ENCODE measurements at places on chromosomes 16 and 17.

DNA sequence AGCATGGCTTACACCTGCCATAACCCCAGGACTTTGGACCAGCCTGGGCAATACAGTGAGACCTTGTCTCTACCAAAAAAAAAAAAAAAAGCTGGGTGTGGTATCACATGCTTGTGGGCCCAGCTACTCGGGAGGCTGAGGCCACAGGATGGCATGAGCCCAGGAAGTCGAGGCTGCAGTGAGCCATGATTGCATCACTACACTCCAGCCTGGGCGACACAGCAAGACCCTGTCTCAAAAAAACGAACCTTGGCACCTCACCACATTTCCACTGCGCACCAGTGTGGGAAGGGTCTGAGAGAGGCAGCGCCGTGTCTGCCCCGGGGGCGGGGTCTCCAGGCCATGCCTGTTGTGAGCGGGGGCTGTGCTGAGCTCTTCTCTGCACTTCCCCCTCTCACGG is 6.3 kb downstream of the ACSF3 start:
- no peak for DNase-seq

GRCh38 chr16:69073181-69073702 is 32.2 kb upstream of the HAS3 start:
- DNase-seq = no peak

GRCh38 chr17:82317394-82318168 is at the start of gene CD7:
Gene CD7 (minus strand): TSS chr17:82317608. CDS start chr17:82317495, 113 bp downstream.
- DNase-seq = peak; percentile 62

DNA sequence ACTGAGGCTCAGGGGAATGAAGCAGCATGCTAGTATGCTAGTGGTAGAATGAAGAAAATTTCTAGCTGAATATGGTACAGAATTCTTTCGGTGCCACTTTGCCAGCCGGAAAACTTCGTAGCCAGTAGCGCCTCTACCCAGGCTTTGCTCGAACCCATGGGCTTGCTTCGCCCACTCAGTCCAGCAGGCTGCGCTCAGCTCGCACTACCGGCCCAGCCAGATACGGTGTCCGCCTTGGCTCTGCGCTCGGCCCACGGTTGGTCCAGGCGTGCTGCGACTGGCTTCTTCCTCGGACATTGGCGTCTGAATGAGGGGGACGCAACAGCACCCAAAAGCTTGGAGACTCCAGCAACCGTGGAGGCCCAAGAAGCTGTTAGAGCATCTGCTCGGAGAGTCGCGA is 372.5 kb upstream of the CDH8 start:
- no peak for DNase-seq

- DNase-seq = no peak
Observed at GRCh38 chr16:10668322-10669045, 26.2 kb downstream of the TEKT5 start.

GRCh38 chr16:46976550-46976949 is 3.1 kb upstream of the DNAJA2 start:
- no peak for DNase-seq

GRCh38 chr17:76881966-76882365 is 13.8 kb downstream of the MGAT5B start:
- DNase-seq = no peak

- DNase-seq = no peak
Observed at GRCh38 chr17:74682028-74682427, 30.7 kb downstream of the CD300LF start.

DNA sequence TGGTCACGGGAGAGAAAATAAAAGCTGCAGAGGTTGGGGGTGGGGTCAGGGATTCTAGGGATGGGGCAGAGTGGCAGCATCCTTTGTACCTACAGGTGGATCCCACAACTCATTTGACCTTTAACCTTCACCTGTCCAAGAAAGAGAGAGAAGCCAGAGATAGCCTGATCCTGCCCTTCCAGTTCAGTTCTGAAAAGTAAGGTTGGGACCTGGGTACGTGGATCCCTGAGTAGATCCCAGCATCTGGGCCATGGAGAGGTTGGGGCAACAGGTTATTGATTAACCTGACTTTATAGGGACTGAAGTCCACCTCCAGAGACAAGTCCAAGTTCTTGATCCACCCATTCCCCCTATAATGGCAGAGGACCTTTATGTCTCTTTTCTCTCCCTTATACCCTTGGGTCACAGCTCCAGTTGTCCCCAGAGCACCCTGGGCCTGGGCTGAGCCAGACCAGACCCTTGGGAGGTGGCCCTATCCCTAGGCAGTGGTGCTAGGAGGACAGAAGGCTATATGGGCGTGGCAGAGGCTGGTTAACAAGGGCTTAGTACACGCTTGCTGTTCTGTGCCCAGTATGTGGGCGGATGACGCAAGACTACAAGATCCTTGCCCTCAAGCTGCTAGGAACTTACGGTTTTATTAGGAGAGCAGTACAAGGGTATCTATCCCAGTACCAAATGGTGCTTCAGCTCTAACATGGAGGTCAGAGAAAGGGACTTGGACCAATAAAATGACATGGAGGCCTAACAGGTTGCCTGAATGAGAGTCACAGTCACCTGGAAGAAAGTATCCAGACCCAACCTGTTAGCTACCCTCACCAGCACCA is 3.3 kb downstream of the CLDN7 start:
- DNase-seq = no peak

- DNase-seq = no peak
Observed at GRCh38 chr16:5678371-5678770, 580.8 kb upstream of the EEF2KMT start.

- no peak for DNase-seq
Observed at GRCh38 chr16:84310642-84311041, 16.0 kb downstream of the WFDC1 start.

DNA sequence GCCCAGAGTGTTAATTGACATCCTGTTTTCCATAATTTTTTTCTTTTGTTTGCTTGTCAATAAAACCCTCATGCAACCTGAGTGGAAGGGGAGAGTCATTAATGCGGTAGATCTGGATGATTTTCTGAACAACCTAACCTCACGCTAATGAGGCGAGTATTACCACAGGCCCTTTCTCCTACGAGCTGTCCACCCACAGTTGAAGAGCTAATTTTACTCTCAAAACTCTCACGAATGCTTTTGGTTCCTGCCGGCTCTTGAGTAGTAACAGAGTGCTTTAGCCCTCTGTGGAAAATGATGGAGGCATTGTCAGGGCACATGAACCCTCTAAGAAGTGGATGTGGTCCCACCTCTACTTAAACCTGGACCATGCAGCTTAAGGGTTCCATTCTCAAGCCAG is 491.3 kb upstream of the RBFOX1 start:
- no peak for DNase-seq

DNA sequence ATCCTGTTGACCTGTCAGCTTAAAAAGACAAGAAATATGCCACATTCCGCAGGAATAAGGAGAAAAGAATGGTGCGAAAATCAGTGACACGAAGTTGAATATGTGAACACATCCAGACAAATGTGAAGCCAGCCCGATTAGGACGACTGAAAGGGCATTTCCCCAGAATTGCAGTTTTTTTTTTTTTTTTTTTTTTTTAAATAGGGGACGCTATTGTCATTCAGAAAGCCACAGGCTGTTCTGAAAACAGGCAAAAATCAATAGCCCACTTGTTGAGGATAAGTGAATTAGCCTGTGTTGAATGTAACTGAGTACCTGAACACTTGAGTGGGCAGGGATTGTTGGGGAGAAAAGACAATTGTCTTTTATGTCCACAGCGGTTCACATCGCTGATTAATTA is 507.1 kb downstream of the WWOX start:
- no peak for DNase-seq

GRCh38 chr17:1273492-1274244 is 3.4 kb downstream of the BHLHA9 start:
- DNase-seq = no peak

GRCh38 chr16:9318764-9319163 is 227.3 kb downstream of the HAPSTR1 start:
- DNase-seq = no peak

DNA sequence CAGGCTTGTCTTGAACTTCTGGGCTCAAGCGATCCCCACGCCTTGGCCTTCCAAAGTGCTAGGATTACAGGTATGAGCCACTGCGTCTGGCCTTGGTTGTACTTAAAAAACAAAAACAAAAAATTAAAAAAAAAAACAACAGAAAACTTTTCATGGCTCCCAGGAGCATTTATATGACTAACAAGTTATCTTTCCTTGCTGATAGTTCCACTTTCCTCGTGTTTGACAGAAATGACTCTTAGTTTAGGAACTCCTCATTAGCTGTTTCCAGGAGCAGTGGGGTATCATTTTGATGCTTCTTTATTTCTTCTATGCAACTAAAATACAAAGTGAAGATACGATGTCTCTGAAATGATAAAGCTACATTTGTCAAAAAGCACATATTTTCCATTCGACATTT is 165.4 kb downstream of the PRKCA start:
- DNase-seq = no peak

DNA sequence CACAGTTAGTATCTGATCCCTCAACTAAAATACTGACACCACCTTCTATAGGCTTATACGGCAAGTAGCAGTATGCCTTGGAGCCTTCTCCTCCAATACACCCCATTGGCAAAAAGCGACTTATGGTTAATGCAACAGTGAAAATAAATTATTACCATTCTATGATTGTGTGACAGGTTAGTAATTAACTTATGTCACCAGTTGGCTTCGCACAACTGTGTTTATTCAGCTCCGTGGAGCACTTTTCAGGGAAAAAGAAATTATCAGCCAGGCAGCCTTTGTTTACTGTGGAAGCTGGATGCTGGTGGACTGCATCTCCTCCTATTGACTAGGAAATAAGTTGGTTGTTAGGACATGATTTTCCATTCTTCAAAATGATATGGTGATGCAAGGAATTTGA is 833.8 kb upstream of the RBFOX1 start:
- DNase-seq = no peak

DNA sequence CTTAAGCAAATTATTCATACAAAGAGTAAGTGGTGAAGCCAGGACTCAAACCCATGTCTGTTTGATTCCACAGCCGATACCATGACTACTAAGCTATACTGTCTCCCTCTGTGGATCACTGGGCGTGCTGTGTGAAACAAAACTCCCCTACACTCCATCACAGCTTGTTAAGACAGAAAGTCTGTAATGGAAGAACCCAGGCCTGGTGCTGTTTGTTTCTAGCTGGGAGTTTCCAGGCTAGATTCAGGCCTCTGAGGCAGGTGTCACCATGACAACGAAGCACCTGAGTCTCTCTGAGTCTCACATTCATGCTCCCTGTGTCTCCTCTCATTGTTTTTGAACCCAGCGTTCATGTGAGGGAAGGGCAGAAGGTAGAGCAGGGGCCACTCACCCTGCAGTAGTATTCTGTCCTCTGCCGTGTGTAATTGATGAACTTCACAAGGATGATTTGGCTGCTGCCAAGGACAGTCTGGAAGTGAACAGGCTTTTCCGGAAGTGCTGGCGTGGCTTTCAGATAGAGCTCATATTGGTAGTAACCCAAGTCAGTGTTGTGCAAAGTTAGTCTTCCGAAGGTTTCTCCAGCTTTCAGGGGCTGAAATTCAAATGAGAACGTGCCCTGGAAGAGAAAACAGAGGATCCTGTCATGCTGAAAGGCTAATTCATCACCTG is 8.6 kb upstream of the VAC14 start:
- no peak for DNase-seq

DNA sequence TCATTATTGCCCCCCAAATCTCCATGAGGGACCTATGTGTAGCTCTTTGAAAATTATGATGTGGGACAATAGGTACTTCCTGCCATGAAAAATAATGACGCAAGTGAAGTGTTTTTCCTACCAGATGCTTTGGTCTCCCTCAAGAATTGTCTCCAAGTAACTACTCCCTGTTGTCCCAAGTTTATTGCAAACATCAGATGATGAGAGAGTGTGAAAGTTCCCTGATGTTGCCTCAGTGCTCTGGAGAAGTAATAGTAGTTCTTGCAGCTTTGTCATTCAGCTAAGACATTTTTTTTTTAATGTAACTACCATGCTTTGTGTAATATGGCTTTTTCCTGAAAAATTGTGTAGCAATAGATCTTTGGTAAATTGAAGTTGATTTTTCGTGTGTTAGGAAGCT is 20.1 kb downstream of the LPCAT2 start:
- DNase-seq = no peak

GRCh38 chr16:86231321-86231995 is 278.9 kb upstream of the FOXF1 start:
- no peak for DNase-seq

- DNase-seq = no peak
Observed at GRCh38 chr16:18800293-18800692, 1.1 kb downstream of the ARL6IP1 start.

GRCh38 chr16:28212532-28212873 is 738 bp upstream of the XPO6 start:
- DNase-seq = no peak

- DNase-seq = no peak
Observed at GRCh38 chr16:87042551-87043230, 274.5 kb downstream of the C16orf95 start.

DNA sequence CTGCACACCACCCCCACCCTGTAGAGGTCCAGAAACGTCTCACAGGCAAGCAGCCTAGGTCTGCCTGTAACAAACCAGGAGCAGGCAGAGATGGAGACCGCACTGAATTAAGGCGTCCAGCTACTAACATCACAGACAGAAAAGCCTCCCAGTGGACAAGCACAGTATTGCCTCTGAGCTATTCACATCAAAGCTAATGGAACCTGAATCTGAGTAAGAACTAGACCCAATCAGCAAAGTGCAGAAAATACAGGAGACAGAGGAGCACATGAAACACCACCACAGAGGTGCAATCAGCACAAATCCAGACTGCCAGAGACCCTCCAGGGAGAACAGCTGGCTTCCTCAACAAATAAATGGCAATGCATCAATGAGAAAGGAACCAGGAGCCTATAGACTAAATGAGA is 22.2 kb upstream of the PEMT start:
- DNase-seq = peak; percentile 25

GRCh38 chr17:944266-944826 is 35.2 kb downstream of the NXN start:
- DNase-seq = no peak

DNA sequence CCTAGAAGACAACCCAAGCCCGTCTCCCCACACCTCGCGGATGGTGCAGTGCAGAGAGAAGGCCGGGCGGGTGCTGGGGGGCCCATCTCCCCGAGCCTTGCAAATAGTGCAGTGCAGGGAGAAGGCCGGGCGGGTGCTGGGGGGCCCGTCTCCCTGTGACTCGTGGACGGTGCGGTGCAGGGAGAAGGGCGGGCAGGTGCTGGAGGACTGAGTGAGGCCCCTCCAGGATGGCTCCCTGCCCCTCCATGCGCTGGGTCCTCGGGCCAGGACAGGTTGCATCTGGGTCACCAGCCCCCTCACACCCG is 40.0 kb upstream of the ACSF3 start:
- DNase-seq = no peak

GRCh38 chr17:27469256-27469655 is 13.0 kb downstream of the KSR1 start:
- no peak for DNase-seq

GRCh38 chr17:82592289-82592766 is 55.9 kb downstream of the WDR45B start:
- no peak for DNase-seq

DNA sequence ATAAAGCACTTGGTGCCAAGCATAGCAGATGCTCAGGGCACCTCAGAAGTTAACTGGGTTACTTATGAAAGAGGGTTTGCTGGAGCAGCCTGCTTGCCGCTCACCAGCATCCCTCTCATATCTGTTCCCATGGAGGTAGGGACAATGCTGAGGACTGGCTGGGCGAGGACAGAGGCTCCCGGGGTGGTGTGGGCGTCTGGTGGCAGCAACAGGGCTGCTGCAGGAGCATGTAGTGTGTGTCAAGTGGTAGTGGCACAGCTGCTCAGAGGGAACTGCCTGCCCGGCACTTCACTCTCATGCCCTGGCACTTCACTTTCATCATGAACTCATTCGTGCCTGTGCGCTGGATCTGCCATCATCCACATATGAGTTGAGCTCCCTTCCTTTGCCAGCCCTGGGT is 26.9 kb upstream of the ZNHIT3 start:
- no peak for DNase-seq

GRCh38 chr17:74971842-74972106 is 785 bp downstream of the HID1 start:
- DNase-seq = no peak

All from T-helper 2 cell treated with Interferon-gamma antibody and Interleukin-4, amounts not matched to agents 5 μg/mL and 100 μg/mL, for 36 hours (primary cell).